Left ventricle myocardium superior (tissue), 1 donor: ENCODE measurements at places on chromosomes 12 and 14. TPM values are rescaled to one million over a fixed set of nuclear protein-coding genes. Genes with fewer than 3 reads are reported as not detected.

The HCAR1 gene
- 0.12 TPM for total RNA-seq

The FOXN4 gene
- not detected for total RNA-seq

The KRT76 gene
- total RNA-seq: not detected

GRCh38 chr14:101721951-101722661 is 39.4 kb upstream of the PPP2R5C start:
- DNase-seq: no peak

DNA sequence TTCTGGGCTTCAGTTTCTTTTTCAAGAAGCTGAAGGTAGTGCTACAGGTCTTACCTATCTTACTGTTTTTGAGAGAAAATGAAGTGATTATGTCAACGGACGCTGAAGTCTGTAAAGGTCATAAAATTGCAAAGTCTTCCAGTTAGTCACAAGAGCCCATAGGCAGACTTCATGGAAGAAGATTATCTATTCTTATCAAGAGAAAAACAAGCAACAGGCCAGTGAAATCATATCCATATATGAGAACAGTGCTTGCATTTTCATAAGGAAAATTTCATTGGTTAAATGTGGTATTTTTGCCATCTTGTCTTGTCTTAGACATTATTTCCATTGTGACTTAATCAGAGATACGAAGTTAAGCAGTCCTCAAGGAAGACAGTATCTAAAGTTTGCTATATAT is 412.7 kb upstream of the SEL1L start:
- DNase-seq: no peak

DNA sequence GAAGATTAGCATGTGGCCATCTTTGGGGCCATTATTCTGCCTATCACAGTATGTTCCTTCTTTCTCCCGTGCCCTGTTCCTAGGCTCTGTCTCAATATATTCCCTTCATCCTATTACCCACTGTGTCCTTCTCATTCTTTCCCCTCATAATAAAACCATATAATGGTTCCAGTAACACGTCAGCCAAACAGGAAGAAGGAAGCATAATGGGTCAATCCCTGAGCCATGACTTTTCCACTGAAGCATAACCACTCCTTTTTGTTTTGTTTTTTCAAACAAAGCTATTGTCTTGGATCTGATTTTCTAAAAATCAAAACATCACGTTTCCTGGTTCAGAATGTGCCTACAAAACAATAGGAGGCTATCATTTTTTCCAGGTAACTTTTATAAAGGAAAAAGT is 21.3 kb upstream of the RHOJ start:
- DNase-seq: no peak

- no peak for DNase-seq
Measured at GRCh38 chr14:77087631-77088030, 10.4 kb upstream of the CIPC start.

- no peak for DNase-seq
Measured at GRCh38 chr14:51821822-51822221, 38.6 kb upstream of the GNG2 start.

- DNase-seq: no peak
Measured at GRCh38 chr14:35295845-35296161, 3.6 kb downstream of the PSMA6 start.

The CDCA3 gene
- 0.32 TPM for total RNA-seq

- DNase-seq: no peak
Measured at GRCh38 chr12:38995249-38995648, 89.9 kb upstream of the CPNE8 start.

DNA sequence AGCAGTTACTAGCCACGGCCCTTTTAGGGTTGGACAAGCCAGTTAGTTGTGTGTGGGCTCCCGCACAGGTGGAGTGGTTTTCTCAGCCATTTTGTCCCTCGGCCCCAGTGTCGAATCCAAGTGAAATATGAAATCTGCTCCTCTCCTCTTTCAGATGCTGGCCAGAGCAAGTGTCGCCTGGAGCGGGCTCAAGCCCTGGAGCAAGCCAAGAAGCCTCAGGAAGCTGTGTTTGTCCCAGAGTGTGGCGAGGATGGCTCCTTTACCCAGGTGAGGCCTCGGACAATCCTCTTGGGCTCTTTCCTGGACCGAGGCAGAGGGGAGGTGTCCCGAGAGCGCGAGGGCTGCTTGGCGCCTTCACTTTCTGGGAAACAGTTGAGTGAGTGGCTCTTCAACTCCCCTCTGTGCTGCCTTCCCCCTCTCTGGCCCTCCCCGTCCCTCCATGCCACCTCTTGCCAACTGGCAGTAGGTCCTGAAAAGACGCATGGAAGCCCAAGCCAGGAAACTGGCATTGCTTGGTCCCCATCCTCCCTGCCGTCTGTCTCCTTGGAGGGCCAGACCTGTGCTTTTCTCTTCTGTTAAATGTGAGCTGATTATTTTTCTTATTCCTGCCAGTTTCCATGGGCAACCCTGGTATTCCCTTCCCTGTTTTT is 74.2 kb downstream of the SMOC1 start:
- DNase-seq: no peak

GRCh38 chr14:30657606-30658163 is 35.6 kb downstream of the SCFD1 start:
- DNase-seq: no peak

The MIA2 gene
- total RNA-seq: 26.5 TPM

DNA sequence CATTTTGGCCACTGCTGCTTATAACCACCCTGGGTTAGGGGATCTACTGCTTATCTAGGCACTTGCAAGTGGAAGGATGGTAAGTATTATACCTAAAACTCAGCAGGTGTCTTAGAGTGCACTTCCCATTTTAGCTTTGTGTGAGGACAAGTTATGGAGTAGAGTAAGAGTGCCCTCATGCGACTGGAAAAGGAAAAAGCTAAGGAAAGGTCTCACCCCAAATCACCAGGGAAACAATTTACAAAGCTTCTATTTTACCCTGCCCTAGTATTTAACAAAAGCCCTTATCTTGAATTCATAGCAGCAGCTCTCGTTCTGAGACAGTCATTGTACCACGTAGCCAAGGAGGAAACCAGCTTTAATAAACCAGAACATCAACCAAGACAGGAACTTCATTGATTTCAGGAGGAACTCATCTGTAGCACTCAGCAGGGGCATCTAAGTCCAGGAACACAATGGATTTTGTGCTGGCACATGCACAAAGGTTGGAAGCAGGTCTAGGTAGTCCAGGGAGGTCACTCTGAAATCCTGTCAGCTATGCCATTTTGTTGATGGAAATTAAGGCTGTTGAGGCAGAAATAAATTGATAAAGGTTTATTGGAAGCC is 2.9 kb downstream of the RDH12 start:
- DNase-seq: no peak

DNA sequence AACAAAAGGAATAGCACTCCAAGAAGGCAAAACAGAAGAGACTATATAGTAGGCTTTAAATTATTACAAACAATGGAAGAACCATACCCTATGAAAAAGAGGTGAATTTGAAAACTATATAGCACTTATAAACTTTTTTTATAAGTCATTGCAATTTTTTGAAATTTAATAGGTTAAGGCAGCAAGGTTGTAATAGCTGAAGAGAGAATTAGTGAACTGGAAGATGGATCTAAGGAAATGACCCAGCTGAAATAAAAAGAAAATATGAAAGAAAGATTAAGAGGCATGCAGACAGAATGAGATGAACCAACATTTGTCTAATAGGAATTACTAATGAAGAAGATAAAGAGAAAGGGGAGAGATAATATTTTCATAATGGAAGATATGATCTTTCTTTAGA is 9.8 kb downstream of the TESC start:
- DNase-seq: no peak

DNA sequence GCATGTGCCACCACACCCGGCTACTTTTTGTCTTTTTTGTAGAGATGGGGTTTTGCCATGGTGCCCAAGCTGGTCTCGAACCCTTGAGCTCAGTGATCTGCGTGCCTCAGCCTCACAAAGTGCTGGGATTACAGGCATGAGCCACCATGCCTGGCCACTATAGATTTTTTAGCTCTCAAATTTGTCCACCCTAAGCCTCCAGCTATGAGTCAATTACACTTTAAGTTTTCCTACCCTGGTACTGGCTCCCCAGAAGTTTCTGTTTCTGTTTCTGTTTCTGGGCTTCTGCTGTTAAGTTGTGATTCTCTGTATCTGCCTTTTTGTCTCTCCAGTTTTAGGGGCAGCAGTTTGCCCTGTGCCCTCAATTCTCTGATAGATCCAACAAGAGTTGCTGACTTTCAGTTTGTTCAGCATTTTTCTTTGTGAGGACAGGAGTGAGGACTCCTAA is 4.4 kb upstream of the TINF2 start:
- no peak for DNase-seq

DNA sequence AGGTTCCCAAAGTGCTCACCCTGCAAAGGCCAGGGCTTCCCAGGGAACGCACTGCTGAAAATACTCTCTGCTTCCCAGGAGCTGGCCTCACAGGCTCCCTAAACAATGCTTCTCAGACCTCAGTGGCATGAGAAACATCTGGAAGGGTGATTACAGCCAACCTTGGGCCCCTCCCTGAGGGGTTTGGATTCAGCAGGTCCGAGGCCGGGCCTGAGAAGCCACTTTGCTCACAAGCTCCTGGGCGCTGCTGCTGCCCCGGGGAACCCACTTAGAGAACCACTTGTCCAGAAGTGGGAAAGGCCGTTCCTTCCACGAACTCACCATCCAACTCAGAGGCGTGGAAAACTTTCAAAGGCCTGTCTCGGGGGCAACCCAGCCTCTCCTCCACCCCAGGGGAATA is 130.5 kb downstream of the PIWIL1 start:
- no peak for DNase-seq

DNA sequence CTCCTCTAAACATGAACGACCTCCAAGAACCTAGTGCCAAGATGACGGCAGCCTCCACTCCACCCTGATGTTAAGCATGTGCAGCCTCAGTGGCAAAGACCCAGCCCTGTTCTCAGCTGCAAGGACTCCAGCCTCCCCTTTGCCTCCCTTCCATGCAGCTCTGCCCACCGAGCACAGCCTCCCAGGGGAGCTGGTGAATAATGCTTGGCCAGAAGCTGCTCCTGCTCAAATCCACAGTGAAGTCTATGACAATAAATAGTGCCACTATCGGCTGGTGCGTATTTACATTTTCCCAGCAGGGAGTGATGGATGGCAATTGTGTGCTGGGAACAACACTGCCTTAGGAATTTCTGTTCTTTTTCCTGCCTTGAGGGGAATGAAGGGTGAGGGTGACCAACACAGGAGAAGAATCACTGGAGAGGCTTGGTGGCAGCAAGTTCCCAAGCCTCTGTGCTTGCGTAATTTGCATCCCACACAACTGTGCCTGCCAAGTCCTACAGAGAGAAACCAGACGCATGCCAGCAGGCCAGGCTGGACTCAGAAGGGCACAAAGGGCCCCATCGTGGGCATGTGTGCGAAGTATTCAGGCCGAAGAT is 29.9 kb upstream of the TC2N start:
- DNase-seq: peak; percentile 71

DNA sequence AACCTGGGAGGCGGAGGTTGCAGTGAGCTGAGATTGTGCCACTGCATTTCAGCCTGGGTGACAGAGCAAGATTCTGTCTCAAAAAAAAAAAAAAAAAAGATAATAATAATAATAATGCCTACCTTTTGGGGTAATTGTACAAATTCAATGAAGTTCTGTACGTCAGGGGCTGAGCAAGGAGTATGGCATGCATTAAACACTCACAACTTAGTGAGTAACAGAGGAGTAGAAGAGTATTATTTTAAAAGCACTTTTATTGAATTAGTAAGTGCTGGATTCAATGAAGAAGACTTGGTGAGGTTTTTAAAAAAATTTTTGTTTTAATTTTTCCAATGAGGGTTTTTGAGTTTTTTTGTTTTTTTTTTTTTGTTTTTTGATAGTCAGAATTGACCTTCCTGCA is 783.6 kb upstream of the TBX3 start:
- DNase-seq: no peak

The CDKN1B gene
- total RNA-seq: 40.9 TPM

DNA sequence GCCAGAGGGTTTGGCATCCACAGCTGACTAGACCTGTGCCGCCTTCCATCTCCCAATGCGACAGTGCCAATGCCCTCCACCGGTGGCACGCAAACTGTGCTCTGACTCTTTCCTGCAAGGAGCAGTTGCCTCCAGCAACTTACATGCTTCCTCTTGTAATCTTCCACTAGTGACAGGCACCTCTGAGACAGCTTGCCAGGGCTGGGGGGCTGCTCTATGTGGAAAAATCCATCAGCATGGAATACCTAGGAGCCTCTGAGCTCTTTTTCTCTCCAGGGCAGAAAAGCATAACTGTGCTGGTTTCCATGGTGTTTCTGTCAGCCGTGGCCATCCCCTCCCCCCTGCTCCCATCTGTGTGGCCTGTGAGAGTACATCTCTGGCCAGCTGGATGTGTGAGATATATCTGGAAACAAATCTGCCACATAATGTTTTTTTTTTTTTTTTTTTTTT is 110.6 kb downstream of the MYRFL start:
- no peak for DNase-seq

The SELPLG gene
- total RNA-seq: 4.1 TPM

The KRT2 gene
- not detected for total RNA-seq

DNA sequence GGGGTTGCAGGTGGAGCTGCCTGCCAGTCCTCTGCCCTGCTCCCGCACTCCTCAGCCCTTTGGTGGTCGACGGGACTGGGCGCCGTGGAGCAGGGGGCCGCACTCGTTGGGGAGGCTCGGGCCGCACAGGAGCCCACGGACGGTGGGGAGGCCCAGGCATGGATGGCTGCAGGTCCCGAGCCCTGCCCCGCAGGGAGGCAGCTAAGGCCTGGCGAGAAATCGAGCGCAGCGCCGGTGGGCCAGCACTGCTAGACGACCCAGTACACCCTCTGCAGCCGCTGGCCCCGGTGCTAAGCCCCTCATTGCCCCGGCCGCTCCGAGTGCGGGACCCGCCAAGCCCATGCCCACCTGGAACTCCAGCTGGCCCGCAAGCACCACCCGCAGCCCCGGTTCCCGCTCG is 221.8 kb downstream of the BTG1 start:
- DNase-seq: peak; percentile 20

DNA sequence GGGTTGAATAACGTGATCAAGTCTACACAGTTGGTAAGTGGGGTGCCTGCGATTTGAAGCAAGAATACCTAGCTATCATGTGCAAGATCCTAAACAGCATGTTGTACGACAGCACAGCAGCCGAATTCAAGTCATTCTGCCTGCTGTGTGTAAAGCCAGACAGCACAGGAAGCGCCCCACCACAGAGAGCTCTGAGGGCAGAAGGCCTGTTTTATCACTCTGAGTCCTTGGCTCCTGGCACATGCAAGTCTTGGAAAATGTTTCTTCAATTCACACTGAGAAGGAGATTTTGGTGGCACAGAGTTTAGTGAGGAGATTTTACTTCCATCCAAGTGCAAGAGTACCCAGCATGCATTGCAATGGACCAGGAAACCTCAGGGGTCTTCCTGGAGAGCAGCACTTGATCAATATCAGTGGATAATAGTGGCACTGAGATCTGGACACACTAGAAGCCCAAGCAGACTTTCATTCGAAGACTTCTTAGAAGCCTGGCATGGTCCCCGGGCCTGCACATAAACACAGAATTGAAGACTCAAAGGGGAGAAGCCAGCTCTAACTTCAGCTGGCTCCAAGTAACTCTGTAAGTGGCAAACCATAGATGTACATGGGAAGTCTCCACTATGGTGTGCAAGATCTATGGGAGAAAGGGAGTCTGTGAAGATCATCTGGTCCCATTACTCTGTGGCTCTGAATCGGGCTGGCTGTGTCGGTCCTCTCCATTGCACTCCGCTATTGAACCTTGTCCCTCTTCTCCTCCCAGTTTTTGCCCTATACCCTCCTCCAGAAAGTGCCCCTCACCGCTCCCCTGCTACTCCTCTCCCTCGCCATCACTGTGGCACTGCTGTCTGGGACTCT is 1.5 kb upstream of the KRT1 start:
- DNase-seq: no peak

GRCh38 chr12:30877105-30877875 is 49.3 kb upstream of the TSPAN11 start:
- DNase-seq: no peak

The GRIN2B gene
- 0.17 TPM for total RNA-seq

The C3AR1 gene
- 6.9 TPM for total RNA-seq
